ENCODE measurements at places on chromosomes 6 and 20. TPM values are rescaled to one million over a fixed set of nuclear protein-coding genes. Genes with fewer than 3 reads are reported as not detected.
A peak's percentile ranks its signal among the peaks of the same experiment; 100 is the strongest.

FUT9 gene
- not detected for total RNA-seq

GRCh38 chr6:38305995-38306681, 333.6 kb downstream of the BTBD9 start:
- no peak overlapping the region for H3K27ac ChIP-seq
- H3K27me3 ChIP-seq: no peaks in the 10 kb centered on the region
- no peaks in the 10 kb centered on the region for H3K36me3 ChIP-seq
- peaks cover 19% of the 10 kb centered on the region for H3K4me1 ChIP-seq

- H3K36me3 ChIP-seq: no peaks in the 10 kb centered on the region
- no peak for DNase-seq
- H3K27ac ChIP-seq: no peak overlapping the region
- H3K27me3 ChIP-seq: peaks cover 32% of the 10 kb centered on the region
- no peaks in the 10 kb centered on the region for H3K4me1 ChIP-seq
Measured at GRCh38 chr6:33235221-33235634, 26.9 kb downstream of the RING1 start.

ANGPT4 gene
- not detected for total RNA-seq

DNA sequence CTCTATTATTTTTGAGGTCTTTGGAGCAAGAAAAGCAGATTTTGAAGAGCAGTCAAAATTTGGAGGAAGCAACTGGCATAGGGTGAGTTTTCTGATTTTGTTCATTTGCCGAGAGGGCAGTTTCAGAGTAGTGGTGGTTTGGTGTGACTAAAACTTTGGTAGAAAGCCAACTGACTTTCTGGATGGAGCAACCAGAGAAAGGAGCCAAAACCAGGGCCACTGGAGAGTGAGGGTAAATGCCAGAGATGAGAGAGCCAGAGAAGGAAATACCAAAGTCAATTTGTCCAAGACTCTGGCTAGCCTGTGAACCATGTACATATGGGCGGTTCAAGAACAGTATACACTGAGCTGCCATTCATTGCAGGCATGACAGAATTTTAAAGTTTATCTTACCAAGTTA, 40.5 kb upstream of the ZBTB24 start:
- no peaks in the 10 kb centered on the region for H3K36me3 ChIP-seq
- peaks cover 5% of the 10 kb centered on the region for H3K27me3 ChIP-seq
- DNase-seq: no peak
- H3K27ac ChIP-seq: no peak overlapping the region
- H3K4me1 ChIP-seq: no peaks in the 10 kb centered on the region
- no peak overlapping the region for H3K4me3 ChIP-seq

DNA sequence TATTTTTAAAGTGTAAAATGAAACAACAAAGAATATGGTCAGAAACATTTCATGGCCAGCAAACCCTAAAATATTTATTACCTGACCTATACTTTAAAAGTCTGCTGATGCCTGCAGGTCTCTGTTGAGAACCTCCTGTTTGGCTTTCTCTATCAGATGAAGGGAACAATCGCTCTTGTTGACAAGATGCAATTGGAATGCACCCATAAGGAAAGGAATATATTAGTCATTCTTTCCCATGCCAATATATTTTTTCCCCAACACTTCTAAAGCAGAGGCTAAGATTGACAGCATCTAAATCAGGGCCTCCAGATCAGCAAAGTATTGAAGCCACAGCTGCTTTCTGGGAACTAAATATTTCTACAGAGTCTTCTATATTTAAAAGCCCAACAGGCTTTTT, 897.8 kb downstream of the EPHA7 start:
- DNase-seq: no peak
- no peaks in the 10 kb centered on the region for H3K36me3 ChIP-seq
- H3K27me3 ChIP-seq: no peaks in the 10 kb centered on the region
- H3K4me1 ChIP-seq: no peaks in the 10 kb centered on the region
- H3K4me3 ChIP-seq: no peak overlapping the region

GRCh38 chr6:170454512-170455285, 98.4 kb downstream of the PSMB1 start:
- H3K27me3 ChIP-seq: no peaks in the 10 kb centered on the region
- H3K36me3 ChIP-seq: no peaks in the 10 kb centered on the region
- H3K4me3 ChIP-seq: no peak overlapping the region
- no peak for DNase-seq
- H3K4me1 ChIP-seq: peaks cover 3% of the 10 kb centered on the region
- no peak overlapping the region for H3K27ac ChIP-seq

GRCh38 chr6:150685860-150686259, 86.2 kb downstream of the PLEKHG1 start:
- no peaks in the 10 kb centered on the region for H3K36me3 ChIP-seq
- no peaks in the 10 kb centered on the region for H3K27me3 ChIP-seq
- DNase-seq: no peak
- H3K4me3 ChIP-seq: no peak overlapping the region
- no peak overlapping the region for H3K27ac ChIP-seq
- H3K4me1 ChIP-seq: no peaks in the 10 kb centered on the region

DNA sequence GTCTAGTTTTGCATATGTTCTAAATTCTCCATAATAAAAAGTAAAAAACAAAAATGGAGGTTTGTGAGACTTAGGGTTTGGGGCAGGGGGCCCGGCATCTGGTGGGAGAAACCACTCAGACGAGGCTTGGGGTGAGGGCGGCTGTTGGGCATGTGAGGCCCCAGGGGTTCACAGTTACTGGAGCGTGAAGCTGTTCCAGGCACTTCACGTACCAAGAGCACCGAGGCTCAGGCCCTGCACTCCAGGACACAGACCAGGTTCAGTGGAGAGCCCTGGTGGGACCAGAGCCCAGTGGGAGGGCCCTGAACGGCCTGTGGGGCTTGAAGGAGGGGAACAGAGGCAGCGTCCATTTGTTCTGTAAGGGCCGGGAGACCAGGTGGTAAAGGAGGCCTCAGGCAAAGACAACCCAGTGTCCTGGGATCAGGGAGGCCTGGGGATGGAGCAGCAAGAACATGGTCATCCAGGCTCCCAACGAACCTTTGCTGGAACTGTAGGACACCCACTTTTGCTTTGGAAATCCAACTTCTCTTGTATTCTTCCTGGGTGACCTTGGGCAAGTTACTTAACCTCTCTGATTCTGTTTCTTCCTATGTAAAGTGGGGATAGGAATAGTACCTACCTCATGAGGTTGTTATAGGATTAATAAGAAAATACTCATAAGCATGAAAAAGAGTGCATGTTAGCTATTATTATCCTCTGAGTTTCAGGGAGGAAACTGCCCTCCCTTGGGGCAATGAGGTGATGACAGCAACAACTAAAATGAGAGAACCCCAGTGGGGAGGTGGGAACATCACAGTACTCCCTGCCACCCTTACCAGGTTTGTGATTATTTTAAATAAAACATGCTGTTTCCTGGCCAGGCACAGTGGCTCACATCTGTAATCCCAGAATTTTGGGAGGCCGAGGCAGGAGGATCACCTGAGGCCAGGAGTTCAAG, 1.1 kb upstream of the FGD2 start:
- no peaks in the 10 kb centered on the region for H3K27me3 ChIP-seq
- H3K36me3 ChIP-seq: no peaks in the 10 kb centered on the region
- H3K4me3 ChIP-seq: no peak overlapping the region
- no peak for DNase-seq

PRR18 gene
- 0.76 TPM for total RNA-seq

DNA sequence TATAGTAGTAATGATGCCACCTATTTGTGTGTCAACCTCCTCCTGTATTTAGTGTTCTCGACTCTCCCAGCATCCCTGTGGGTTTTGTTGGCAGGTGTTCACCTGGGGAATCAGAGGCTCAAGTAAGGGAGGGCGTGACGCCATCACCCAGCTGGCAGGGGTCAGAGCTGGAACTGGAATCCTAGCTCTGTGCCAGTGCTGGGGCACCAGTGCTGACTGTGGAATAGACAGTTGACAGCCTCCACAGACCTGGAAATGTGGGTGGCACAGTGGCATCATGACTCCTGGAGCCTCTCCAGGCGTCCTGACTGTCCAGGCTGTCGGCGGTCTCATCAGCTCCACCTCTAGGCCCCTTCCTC, 102.8 kb downstream of the SYCP2 start:
- H3K4me3 ChIP-seq: no peak overlapping the region
- H3K27me3 ChIP-seq: 0 out of 2 replicates have a peak, but pooled peaks cover 5% of the 10 kb centered on the region
- no peak overlapping the region for H3K27ac ChIP-seq

DNA sequence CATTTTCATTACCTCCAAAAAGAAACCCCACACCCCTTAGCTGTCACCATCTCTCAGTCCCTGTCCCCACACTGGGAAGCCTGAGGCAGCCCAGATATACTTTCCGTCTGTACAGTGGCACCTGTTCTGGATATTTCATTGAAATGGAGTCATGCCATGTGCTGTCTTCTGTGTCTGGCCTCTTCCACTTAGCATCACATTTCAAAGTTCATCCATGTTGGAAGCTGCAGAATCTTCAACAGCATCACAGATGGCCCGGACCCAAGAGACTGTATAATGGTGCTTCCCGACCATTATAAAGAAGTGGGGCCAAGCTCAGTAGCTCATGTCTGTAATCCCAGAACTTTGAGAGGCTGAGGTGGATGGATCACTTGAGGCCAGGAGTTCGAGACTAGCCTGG, 58.4 kb downstream of the DLGAP4 start:
- no peaks in the 10 kb centered on the region for H3K36me3 ChIP-seq
- H3K27ac ChIP-seq: no peak overlapping the region
- peaks cover 54% of the 10 kb centered on the region for H3K27me3 ChIP-seq
- H3K4me1 ChIP-seq: no peaks in the 10 kb centered on the region
- DNase-seq: no peak
- no peak overlapping the region for H3K4me3 ChIP-seq

RFX6 gene
- total RNA-seq: not detected

SRPK1 gene
- total RNA-seq: 46.9 TPM

GRCh38 chr20:63007646-63008488, 1.1 kb upstream of the BHLHE23 start:
- H3K4me1 ChIP-seq: peaks cover 19% of the 10 kb centered on the region
- H3K27me3 ChIP-seq: peaks cover 96% of the 10 kb centered on the region
- H3K36me3 ChIP-seq: no peaks in the 10 kb centered on the region
- H3K27ac ChIP-seq: no peak overlapping the region

- H3K27ac ChIP-seq: no peak overlapping the region
- H3K4me3 ChIP-seq: no peak overlapping the region
- H3K27me3 ChIP-seq: peaks cover 5% of the 10 kb centered on the region
- no peaks in the 10 kb centered on the region for H3K36me3 ChIP-seq
- no peak for DNase-seq
Measured at GRCh38 chr6:117393045-117393444, 32.7 kb downstream of the ROS1 start.

GRCh38 chr6:3825331-3825831, 23.8 kb upstream of the FAM50B start:
- no peaks in the 10 kb centered on the region for H3K27me3 ChIP-seq
- peaks cover 37% of the 10 kb centered on the region for H3K4me1 ChIP-seq
- H3K36me3 ChIP-seq: no peaks in the 10 kb centered on the region
- peak; percentile 87 for DNase-seq
- peak overlapping the region; percentile 97 for H3K27ac ChIP-seq
- H3K4me3 ChIP-seq: peak overlapping the region; percentile 2

- H3K36me3 ChIP-seq: no peaks in the 10 kb centered on the region
- H3K4me3 ChIP-seq: no peak overlapping the region
- H3K27me3 ChIP-seq: peaks cover 25% of the 10 kb centered on the region
- H3K4me1 ChIP-seq: no peaks in the 10 kb centered on the region
- DNase-seq: no peak
Measured at GRCh38 chr20:45489083-45489531, 19.6 kb downstream of the WFDC2 start.

CASS4 gene
- total RNA-seq: not detected

DNA sequence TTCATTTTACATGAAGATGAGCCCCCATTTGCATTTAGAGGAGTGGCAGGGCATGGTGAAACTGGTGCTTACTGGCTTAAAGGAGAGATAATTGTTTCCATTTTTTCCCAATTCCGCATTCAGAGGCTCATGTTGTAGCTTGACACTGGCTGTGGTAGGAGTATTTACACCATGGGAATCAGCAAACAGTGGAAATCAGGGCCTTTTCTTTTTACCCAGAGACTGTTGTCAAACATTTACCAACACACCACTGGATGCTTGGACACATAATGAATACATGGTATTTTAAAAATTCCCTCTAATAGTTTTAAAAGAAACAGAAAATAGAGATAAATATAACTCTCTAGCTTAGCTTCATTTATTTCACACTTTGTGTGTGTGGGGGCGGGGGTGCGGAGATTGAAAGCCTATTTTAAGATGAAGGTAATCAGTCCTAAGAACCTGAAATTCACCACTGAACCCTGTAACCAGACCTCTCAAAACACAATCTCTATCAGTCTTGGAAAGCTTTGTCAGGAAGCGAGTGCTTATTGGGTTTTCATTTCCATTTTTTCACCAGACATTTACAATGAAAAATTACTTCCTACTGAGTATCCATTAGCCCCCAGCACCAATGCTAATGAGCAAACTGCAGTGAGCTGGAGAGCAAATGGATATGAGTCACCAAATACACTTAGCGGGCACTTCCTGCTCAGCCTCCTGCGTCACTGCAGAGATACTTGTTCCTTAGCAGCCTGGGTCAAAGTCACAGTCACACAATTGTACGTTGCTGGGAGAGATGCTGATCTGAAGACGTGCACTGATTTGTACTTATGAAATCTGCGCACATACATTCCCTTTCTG, 532.0 kb downstream of the BCKDHB start:
- H3K36me3 ChIP-seq: no peaks in the 10 kb centered on the region
- peaks cover 38% of the 10 kb centered on the region for H3K4me1 ChIP-seq
- H3K27ac ChIP-seq: peak overlapping the region; percentile 83
- no peak overlapping the region for H3K4me3 ChIP-seq

GRCh38 chr6:17724341-17724740, 17.6 kb upstream of the NUP153 start:
- H3K36me3 ChIP-seq: no peaks in the 10 kb centered on the region
- no peaks in the 10 kb centered on the region for H3K4me1 ChIP-seq
- no peak overlapping the region for H3K27ac ChIP-seq
- no peak overlapping the region for H3K4me3 ChIP-seq
- no peak for DNase-seq

GRCh38 chr6:42159431-42160024, 13.6 kb upstream of the GUCA1A start:
- H3K4me3 ChIP-seq: no peak overlapping the region
- no peaks in the 10 kb centered on the region for H3K4me1 ChIP-seq
- no peak for DNase-seq
- H3K36me3 ChIP-seq: no peaks in the 10 kb centered on the region
- no peak overlapping the region for H3K27ac ChIP-seq
- H3K27me3 ChIP-seq: no peaks in the 10 kb centered on the region

MAN1A1 gene
- total RNA-seq: 1.3 TPM

DNA sequence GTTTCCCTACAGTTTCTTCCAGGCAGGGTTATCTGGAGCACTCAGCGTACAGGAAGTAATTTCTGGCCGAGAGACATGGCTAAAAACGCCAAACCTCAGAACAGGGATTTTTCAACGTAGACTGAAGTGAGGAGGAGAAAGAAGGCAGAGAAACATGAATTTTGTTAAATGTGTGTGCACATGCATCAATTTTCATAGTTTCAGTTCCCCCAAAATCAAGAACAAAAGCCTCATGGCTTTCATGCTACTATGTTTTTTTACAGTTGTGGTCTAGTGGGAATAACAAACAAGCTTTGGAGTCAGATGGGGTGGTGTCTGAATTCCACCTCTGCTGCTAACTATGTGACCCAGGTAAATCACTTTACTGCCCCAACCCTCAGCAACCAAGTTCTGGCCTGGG, 4.9 kb downstream of the TOMM34 start:
- no peak overlapping the region for H3K4me3 ChIP-seq
- H3K36me3 ChIP-seq: peaks cover 75% of the 10 kb centered on the region
- H3K27me3 ChIP-seq: no peaks in the 10 kb centered on the region
- H3K27ac ChIP-seq: no peak overlapping the region

Data from SJSA1 (cell line).